Stimulated activated CD4-positive, alpha-beta T cell treated with anti-CD3 and anti-CD28 coated beads, Interleukin-1b, Interleukin-23, amount 100 ng/mL, for 4 hours (primary cell): ENCODE measurements at places on chromosomes 4 and X.

DNA sequence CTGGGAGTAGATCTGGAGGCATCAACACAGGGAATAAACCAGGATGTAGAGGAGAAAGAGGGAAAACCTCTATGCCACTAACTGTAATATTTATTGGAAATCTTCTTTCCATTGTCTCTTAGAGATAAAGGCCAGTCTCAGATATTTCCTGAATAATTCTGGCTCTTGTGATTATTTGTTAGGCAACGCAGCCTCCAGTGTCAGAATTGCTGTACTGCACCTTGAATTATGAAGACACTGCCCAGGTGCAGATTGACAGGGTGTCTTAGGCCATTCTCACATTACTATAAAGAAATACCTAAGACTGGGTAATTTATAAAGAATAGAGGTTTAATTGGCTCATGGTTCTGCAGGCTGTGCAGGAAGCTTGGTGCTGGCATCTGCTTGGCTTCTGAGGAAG lies 100.7 kb upstream of the ZDHHC15 start:
- DNase-seq = no peak

DNA sequence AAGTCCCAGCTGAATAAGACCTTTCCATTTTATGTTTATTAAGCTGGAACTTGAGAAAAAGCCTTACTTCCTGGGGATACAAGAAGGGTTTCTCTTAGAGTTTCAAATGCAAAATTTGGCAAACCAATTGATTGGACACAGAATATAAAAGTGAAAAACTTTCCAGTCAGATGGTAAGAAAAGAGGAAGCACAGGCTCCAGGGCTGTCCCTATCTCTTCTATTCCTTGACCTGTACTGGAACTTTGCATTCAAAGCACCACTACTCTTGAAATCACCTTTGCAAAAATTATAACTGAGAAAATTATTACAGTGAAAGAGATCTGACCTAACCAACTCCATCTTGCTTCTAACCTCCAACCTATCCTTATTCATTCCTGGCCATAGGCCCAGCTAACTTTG lies 11.7 kb downstream of the PROM1 start:
- DNase-seq = no peak

GRCh38 chr4:109879636-109880314 lies 31.9 kb downstream of the LRIT3 start:
- DNase-seq = no peak

DNA sequence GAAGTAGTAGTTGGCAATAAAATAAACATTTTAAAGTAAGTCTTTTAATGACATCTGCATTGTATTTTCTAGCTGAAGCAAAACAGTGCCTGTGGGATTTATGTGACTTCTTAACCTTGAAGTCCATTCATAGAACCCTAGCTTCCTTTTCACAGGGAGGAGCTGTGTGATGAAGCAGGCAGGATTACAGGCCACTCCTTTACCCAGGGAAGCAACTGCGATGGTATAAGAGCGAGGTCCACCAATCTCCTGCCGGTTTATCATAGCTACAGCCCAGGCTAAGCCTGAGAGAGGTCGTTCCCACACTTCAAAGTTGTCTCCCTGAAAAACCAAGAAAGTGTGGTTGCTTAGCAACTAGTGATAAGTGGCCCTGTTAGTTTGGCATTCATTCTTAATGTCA lies 7.0 kb downstream of the RPL36A start:
- no peak for DNase-seq

- DNase-seq = no peak
These were observed 24.4 kb downstream of the LCORL start for GRCh38 chr4:17997129-17997528.

- no peak for DNase-seq
These were observed 91.2 kb downstream of the LPAR4 start for GRCh38 chrX:78838709-78839108.

DNA sequence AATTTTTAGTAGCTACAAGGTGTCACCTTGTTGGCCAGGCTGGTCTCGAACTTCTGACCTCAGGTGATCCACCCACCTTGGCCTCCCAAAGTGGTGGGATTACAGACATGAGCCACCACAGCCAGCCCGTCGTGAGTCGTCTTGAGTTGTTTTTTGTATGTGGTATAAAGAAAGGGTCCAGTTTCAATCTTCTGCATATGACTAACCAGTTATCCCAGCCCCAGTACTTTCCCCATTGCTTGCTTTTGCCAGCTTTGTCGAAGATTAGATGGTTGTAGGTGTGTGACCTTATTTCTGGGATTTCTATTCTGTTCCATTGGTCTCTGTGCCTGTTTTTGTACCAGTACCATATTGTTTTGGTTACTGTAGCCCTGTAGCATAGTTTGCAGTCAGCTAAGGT lies 105.9 kb downstream of the OR13H1 start:
- DNase-seq = no peak

DNA sequence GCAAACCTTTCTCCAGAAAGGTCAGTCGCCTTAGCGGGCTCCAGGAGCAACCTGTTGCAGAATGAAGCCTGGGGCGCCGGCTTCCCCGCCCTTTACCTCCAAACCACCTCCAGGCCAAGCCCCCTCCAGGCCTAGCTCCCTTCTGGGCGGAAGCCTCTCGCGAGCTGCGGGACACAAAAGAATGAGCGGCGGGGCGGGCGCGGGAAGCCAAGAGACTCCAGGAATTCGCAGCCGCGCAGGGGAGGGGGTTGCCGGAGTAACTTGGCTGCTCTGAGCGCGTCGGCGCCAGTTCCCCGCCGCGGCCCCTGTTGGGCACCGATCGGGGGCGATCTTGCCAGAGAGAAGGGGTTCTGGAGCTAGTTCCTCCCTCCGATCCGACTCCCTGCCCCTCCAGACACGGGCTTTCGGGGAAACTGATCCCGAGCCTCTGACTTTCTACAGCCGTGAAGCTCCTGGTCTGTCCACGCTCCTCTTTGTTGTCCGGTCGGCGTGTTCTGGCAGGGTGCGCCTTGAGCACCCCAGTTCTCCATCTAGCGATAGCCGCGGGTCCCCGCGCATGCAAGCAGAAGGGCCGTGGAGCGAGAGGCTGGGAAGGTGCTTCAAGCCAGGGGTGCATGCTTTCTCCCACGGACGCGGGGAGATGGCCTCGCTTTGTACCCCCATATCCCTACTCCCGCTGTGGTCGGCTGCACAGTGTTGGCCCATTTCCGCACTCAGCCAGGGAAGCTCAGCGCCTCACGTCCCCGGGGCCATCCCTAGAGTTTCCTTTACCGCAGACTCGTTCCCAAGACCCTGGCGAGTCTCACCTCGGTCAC lies 1.2 kb downstream of the PROM1 start:
- DNase-seq = no peak

DNA sequence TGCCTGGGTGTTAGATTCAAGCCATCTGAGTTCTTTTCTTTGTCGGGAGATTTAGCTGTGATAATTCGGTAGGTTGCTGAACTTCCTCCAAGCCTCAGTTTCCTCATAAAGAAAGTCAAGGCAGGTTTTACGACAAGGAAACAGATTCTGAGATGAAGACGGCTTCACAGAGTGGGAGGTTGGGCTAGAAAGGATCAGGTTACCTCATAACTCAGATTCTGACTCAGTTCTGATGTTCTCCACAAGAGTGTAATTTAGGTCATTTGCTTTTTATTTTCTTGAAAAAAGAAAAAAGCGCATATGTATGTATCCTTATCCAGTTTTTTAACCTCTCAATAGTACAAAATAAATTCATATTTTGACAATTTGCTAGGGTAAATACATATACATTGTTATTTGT lies 47.2 kb upstream of the ELOVL6 start:
- DNase-seq = no peak

- DNase-seq = no peak
These were observed 32.0 kb downstream of the LAS1L start for GRCh38 chrX:65502618-65503017.

DNA sequence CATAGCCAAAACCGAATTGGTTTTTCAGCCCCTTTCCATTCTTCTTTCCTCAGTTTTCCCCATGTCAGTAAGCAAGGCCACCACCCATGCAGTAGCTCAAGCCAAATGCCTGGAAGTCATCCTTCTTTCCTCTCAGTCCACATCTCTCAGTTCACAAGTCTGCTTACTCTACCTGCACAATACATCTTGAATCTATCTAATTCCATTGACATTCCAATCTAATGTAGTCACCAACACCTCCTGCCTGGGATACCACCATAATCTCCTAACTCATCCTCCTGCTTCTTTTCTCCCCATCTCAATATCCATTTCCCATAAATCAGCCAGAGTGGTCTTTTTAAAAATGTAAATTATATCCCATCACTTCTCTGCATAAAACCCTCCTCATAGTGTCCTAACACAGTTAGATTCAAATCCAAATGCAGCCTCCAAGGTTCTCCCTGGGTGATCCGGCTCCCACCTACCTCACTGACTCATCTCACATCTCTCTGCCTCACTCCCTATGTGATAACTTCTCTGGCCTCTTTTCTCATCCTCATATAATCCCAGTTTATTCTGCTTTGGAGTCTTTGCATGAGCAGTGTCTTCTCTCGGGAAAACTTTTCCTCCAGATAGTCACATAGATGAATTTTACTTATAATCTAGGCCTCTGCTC lies 26.9 kb downstream of the KCNIP4 start:
- DNase-seq = no peak

GRCh38 chrX:128457674-128458073 lies 405.5 kb upstream of the ACTRT1 start:
- no peak for DNase-seq

DNA sequence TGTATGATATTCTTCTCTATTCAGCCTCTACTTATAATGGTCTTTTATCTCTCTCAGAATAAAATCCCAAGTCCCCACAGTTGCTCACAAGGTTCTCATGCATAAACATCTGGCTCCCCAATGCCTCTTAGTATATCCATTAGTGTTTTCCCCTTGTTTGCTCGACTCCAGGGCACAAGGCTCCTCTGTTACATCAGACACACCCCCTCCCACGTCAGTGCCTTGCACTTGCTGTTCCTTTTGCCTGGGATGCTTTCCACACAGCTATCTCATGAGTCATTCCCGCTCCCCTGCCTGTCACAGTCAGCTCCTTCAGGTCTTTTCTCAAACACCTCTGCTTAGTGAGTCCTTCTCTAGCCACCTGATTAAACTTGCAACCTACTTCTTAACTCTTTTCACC lies 260.2 kb downstream of the IL1RAPL1 start:
- no peak for DNase-seq

DNA sequence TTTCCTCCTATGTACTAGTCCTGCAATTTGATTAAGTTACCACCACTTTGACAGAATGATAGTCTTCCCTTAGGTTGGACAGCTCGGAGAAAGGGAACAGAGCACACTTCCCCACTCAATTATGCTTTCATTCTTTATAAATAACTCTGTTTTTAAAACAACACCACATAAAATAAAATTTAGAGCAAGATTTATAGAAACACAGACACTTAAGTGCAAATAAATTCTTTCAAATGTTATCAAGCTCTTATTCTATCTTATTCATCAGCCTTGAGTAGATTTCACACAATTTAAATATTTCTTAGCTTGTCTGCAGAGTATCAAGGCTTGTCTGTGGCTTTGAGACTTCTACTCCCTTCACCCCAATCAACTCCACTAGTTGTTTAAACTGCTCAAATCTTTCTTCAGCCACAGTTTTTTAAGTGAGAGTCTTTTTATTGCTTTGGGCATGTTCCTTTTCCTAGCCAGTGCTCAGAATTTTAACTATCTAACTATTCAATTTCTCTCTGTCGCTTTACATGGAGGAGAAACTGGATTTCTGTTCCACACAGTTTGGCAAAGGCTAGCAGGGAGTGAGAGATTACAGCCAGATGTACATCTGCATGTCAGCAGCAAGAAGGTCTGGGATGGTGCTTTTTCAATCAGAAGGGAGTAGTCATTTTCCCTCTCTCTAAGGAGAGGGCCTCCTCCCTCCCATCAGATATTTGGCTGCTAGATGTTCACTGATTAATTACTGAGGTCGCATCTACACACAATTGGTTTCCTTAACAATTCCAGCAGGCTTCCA lies 53.1 kb upstream of the PLAC1 start:
- no peak for DNase-seq

- no peak for DNase-seq
These were observed 221.0 kb upstream of the NWD2 start for GRCh38 chr4:37023504-37023903.
